ENCODE measurements at places on chromosomes 11 and 22.

- no peak for DNase-seq
Measured at GRCh38 chr11:12540075-12540680, 134.0 kb upstream of the TEAD1 start.

DNA sequence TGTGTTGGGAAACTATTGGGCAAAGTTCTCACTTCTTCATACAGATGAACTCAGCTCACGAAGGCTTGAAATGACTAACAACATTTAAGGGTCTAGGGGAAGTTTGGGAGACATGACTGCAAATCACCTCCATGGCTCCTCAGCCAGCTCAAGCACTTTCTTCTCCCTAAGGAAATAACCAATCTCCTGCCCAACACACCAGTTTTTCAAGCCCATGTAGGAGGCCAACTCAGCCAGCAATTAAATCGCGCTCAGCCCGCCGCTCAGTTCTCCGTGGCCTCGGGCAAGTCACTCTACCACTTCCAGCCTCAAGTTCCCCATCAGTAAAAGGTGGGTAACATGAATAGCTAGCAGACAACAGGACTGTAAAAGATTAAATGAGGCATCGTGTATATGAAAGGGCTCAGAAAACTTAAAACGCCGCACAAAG lies 796 bp downstream of the POLDIP3 start:
- DNase-seq, result no peak

GRCh38 chr11:112613051-112613972 lies 347.9 kb upstream of the NCAM1 start:
- DNase-seq, result no peak

DNA sequence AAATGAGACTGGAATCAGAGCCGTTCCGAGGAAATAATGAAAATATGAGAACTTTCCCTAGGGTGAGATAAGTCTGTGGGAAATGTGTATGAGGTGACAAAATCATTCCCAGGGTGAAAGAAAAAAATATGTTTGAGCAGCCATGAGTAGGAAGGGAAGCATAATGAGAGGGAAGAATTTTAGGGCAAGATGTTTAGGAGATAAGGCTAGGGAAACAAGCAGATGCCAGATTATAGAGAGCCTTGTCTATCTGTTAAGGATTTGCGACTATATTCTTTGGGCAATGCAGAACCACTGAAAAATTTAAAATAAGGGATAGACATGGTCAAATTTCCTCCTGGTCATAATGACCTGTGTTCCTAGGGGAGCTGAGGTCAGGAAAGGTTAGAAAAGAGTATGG lies 54.4 kb downstream of the STIM1 start:
- DNase-seq, result no peak
